GM03348 (cell line): ENCODE measurements at places on chromosomes 7 and 10.

DNA sequence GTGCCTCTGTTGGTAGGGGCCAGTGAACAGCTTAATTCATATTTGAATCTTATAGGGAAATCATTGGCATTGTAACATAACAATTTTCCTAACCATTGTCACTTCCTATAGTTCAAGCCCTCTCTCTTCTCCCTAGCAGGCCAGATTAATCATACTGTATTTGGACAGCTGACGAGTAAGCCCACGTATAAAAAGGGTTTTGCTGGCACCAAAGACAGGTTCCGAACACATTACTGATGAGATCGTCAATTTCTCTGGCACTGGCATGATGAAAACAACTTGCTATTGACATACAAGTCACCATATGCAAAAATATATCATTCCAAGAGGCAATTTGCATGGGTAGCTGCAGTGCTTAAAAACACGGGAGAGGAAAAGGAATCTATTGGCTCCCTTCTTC, 891.1 kb upstream of the AUTS2 start:
- no peak for DNase-seq

DNA sequence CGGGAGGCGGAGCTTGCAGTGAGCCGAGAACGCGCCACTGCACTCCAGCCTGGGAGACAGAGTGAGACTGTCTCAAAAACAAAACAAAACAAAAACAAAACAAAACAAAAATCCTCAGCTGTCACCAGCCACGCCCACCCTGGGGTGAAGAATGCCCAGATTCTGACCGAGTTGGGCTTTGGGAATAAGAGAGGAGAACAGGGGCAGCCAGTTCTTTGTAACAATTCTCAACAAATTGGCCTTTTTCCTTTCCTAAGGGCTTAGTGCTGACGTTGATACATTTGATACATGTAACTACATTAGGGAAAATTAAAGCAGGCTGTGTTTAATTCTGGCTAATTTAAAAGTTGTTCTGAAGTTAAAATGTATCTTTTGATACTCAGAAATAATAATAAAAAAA, 121.0 kb downstream of the EPC1 start:
- DNase-seq, result no peak

- DNase-seq, result no peak
These were observed 77.0 kb downstream of the NKX6-2 start for GRCh38 chr10:132708936-132709335.

GRCh38 chr10:113127261-113127900, 177.3 kb downstream of the TCF7L2 start:
- DNase-seq, result no peak

DNA sequence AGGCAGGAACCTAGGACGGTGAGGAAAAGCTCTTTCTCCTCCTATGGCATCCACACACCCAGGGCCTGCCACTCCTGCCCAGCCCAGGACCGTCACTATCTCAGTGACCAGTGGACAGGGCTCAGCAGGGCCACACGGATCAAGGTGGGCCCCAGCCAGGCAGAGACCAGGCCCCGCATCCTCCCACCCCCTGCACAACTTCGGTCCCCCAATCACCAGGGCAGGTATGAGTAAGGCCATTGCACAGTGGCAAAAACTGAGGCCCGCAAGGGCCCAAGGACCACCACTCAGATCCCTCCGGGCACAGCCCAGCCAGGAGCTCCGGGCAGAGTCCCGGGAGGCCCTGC, 30.3 kb downstream of the OAT start:
- no peak for DNase-seq

DNA sequence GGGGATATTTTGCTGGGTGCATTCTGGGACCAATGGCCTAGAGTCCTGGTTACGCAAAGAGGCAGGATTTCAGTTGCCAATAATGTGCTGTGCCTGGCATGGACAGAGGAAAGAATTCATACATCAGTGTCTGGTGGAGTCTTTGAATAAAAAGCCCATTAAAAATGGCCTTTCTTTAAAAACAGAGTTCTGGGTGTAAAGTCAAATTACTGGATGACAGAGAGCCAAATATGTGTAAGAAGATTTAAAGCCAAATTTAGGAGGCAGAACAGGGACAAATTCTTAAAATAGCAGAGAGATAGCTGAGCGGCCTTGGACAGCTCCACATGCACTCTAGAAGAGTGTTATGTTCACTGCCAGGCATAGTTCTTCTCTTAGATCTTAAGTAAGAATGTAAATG, 60.8 kb upstream of the MEOX2 start:
- peak; percentile 41 for DNase-seq

GRCh38 chr7:155555116-155555695, 8.8 kb upstream of the CNPY1 start:
- no peak for DNase-seq

DNA sequence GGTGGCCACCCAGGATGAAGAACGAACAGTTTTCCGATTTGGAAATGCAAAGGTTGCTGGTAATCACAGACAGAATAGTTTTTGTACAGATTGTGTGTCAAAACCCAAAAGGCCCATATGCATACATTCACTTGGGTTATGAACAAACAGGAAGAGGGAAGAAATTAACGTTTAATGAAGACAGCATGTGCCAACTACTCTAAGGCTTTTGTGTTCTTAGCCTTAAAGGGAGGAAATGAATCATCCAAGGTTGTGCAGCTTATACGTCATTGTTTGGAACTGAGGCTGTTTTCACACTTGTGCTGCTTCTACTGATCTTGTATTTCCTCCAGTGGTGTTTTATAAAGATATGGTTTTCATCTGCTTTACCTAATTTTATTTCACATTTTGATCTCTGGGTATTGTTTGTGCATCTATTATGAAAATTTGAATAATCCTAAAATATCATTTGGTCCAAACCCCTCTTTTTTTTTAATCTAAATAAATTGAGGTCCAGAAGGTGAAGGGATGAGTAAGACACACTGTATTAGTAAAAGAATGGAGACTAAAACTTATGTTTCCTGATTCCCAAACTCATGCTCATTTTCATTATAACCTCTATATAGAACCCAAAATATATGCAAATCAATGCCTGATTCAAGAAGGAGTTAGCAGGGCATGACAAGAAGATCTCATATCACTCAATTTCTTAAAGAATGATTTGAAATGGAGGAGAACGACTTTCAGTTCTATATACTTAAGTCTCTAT, 373.1 kb downstream of the THSD7A start:
- DNase-seq, result peak; percentile 4

DNA sequence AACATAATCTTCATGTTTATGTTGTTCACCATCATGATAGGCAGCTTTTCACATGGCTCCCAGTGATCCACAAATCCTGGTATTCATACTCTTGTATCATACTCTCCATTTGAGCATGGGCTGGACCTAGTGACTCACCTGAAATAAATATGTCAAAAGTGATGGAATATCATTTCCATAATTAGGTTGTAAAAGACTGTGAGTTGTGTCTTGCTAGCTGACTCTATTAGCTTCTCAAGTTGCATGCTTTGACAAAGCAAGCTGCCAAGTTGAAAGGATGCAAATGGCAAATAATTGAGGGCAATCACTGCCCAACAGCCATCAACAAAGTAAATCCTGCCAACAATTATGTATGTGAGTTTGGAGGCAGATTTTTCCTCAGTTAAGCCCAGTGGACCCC, 300.4 kb downstream of the AHR start:
- no peak for DNase-seq
